Posterior cingulate gyrus (tissue), 11 donors: ENCODE measurements at places on chromosomes 5 and 9.

- no peak for DNase-seq
These were observed 95.3 kb upstream of the SLC27A6 start for GRCh38 chr5:128869970-128870369.

DNA sequence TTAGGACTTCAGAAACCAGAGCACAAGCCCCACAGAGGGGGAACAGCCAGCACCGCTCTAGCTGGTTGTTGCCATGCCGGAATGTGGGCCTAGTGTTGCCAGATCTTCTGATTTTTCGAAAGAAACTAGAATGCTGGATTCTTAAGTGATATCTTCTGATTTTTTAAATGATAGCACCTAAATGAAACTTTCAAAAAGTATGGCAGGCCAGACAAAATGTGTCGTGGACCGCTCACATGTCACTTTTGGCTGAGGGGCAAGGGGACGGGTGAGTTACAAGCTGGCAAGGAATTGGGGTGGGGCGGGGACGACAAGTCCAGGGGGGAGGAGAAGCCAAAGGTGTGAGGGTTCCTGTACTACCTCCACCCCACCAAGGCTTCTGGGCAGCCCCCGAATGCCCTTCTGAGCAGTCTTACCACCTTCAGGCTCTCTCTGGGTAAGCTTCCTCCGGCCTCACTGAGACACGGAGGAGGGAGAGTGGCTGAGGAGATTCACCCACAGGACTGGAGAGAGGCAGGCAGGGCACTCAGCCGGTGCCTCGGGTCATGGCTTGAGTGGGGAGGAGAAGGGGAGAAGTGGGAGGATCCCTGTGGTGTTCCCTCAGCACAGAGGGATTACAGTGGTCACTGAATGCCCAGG, 10.3 kb downstream of the B4GALT7 start:
- no peak for DNase-seq

DNA sequence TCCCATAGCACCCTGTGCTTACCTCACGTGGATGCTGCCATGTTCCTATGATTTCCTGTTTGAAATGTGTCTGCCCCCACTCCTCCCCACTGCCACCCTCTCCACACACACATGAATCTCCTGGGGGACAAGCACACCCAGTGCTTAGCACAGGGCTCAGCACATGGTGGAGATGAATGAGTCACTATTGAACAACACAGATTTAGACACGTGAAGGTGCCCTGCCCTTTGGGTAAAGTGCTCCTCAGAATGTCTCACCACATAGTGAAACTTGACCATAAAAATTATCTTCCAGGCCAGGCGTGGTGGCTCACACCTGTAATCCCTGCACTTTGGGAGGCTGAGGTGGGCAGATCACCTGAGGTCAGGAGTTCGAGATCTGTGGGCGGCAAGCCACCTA, 98.8 kb upstream of the PCA3 start:
- DNase-seq: no peak

DNA sequence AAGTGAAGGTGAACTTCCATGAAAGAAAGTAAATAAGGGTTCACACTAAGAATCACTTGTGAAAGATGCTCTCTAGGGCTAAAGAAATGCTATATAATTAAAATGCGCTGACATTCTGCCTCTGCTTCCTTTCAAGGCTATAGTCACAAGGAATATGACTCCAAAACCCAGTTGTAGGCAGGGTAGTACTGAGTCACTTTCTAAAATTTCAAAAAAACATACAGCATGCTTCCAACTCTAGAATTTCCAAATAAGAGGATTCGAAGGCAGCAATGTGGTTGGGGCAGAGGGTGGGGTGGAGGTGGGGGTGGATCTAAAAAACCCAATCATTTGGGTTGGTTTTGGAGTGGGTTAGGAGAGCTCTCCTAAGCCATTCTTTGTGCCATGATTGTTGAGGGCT, 84.6 kb downstream of the HMHB1 start:
- no peak for DNase-seq

GRCh38 chr9:77111408-77111807, 65.9 kb upstream of the VPS13A start:
- no peak for DNase-seq
